ENCODE measurements at places on chromosomes 16 and 17.
A peak's percentile ranks its signal among the peaks of the same experiment; 100 is the strongest.

DNA sequence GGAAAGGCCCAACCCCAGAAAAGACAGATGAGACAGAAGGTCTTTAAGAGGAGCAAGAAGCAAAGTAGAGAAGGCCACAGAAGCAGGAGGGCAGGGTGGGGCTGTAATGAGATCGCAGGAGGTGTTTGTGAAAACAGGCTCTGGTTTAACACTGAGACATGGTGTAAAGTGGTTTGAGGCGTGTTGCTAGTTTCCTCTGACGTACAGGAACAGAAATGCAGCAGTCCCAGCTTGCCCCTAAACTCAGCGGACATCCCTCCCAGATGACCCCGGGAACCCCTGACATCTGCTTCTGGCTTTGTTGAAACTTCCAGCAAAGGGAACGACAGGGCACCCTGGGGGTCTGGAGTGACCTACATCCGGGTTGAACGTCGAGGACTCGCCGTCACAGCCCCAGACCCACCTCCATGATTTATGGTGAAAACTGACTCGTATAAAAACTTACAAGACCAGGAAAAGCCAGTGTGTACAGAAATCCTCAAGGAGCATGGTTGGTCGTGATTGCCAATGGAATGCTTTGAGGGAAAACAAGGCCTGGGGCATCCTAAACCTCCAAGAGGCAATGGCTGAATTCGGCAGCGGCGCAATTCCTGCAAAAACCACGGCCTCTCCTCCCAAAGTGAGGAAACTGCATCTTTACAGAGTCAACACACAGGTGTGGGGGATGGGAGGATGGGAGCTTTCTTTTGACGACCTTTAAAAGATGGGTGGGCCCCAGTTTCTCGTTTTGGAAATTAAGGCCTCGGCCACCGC lies 25.8 kb downstream of the LITAF start:
- DNase-seq: no peak

GRCh38 chr16:50696575-50697420 lies 3.4 kb downstream of the NOD2 start:
- DNase-seq: peak; percentile 36

GRCh38 chr16:2420035-2420434 lies 9.2 kb upstream of the CCNF start:
- DNase-seq: no peak

- peak; percentile 99 for DNase-seq
Measured at GRCh38 chr17:54968262-54968987, at the start of the genes COX11 and STXBP4. COX11 (minus strand) TSS chr17:54968654; CDS start chr17:54968646, 8 bp downstream. STXBP4 (plus strand) TSS chr17:54968765; CDS start chr17:54986220, 17,455 bp downstream.

- no peak for DNase-seq
Measured at GRCh38 chr16:51535591-51535990, 384.5 kb upstream of the SALL1 start.

DNA sequence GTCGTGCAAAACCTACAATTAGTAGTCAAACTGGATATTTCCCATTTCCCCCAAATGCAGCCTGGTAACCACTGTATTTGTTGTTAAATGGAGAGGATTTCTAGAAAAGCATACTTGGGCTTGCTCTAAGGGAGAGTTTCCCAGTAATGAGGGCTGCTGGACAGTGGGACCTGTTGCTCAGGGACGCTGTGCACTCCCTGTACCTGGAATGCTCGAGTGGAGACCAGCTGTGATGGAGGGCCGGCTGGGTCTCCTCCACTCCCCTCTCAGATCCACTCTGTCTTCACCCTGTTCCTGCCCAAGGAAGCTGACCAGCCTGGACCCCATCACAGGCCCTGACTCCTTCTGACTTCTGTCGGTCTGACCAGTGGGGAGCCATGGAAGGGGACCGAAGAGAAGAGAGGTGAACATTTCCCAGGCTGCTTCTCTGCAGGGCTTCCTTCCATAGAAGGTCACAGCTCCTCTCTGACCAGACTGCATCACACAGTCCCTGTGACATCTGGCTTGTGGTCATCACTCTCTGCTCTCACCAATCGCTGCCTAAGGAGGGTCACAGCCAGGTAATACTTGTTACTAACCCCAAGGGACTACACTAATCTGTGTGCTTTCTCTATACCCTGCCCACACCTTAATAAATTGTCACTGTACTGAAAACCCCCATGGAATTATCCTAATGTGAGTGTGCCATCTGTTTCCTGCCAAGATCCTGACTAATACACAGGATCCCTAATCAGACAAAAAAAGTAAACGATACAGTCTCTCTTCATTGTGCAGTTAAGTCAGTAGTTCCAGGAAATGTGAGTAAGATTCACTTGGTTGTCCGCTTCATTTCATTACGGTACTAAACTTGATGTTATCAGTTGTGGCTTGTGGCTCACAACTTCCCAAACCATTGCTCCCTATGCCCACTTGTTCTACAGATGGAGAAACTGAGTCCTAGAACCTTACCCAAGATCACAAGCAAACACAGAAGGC lies 102.4 kb downstream of the CCT6B start:
- no peak for DNase-seq

- DNase-seq: no peak
Measured at GRCh38 chr17:81898885-81899284, 3.2 kb upstream of the NPB start.

GRCh38 chr17:33199571-33200510 lies 93.3 kb downstream of the ASIC2 start:
- no peak for DNase-seq

- no peak for DNase-seq
Measured at GRCh38 chr17:57328109-57328882, 72.0 kb downstream of the MSI2 start.

DNA sequence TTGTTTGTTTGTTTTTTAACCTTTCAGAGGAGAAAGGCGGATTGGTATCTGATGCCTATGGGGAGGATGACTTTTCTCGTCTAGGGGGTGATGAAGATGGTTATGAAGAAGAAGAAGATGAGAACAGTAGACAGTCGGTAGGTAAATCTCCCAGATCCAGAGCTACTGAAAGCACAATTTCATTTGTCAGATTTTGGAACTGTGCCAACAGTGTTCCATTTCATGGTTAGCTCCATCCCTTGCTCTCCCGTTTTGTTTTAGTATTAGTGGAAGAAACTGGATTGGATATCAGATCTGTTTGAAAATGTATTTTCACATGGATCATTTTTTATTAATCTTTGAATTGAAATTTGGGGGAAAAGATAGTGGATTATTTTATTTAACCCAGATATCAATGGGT lies 1.4 kb downstream of the SAP30BP start:
- DNase-seq: no peak

GRCh38 chr16:87416826-87417527 lies 24.8 kb downstream of the MAP1LC3B start:
- no peak for DNase-seq

GRCh38 chr17:34245351-34245905 lies 9.7 kb upstream of the CCL2 start:
- DNase-seq: no peak

GRCh38 chr17:12789481-12790248 lies at the start of gene ARHGAP44:
ARHGAP44 (plus strand) TSS chr17:12789498; CDS start chr17:12789839, 341 bp downstream.
- peak; percentile 68 for DNase-seq

- no peak for DNase-seq
Measured at GRCh38 chr16:23650674-23651416, 9.6 kb downstream of the DCTN5 start.

- DNase-seq: no peak
Measured at GRCh38 chr17:51052235-51052634, 68.4 kb downstream of the SPAG9 start.

All from SK-N-DZ (cell line).